ENCODE measurements at places on chromosomes 2 and 18.

GRCh38 chr18:54382733-54383252, 25.1 kb downstream of the C18orf54 start:
- no peak for DNase-seq

DNA sequence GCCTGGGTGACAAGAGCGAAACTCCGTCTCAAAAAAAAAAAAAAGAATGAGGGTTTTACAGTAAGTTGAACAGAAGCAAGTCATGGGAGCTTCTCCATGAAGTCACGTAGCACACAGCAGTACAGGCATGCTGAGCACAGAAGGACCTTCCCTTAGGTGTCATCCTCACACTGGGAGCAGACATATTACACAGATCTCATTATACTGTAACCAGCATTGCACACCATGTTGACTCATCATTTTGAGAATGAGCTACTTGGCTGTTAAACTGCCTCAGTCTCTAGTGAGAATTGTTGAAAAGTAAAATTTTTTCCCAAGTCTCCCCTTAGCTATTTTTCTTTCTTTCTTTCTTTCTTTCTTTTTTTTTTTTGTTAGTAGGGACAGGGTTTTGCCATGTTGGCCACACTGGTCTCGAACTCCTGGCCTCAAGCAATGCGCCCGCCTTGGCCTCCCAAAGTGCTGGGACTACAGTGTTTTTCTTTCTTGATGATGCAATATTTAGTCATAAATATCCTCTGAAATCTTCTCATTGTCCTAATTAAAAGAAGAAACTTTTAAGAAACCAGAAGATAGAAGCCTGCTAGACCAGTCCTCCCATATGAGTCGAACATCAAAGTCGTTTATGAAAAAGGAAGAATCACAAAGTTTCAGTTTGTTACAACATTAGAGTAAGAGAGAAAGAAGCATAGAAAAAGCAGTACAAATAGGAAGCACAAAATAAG, 37.9 kb upstream of the PPP1CB start:
- DNase-seq = no peak

GRCh38 chr2:62145478-62146100, 50.3 kb upstream of the B3GNT2 start:
- no peak for DNase-seq

DNA sequence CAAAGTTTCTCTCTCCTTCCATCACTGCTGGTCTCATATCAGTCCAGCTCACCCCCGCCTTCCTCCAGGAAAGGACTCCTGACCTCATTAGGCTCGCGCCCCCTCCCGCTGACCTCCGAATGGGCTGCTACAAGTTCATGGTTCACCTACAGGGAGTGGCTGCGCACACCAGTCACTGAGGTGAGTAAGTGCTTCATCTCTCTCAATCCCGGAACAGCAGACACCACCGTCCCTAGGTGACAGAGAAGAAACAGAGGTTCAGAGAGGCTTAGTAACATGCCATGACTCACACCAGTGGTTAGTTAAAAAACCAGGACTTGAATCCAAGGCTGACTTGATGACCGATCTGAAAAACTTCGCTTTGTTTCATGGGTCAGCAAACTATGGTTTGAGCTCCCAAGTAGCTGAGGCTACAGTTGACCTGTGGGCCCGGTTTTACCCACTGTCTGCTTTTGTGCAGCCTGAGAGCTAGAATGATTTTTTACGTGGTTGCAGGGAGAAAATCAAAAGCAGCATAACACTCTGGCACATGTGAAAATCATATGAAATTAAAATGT, 42.0 kb downstream of the ZFP36L2 start:
- DNase-seq = peak; percentile 37

DNA sequence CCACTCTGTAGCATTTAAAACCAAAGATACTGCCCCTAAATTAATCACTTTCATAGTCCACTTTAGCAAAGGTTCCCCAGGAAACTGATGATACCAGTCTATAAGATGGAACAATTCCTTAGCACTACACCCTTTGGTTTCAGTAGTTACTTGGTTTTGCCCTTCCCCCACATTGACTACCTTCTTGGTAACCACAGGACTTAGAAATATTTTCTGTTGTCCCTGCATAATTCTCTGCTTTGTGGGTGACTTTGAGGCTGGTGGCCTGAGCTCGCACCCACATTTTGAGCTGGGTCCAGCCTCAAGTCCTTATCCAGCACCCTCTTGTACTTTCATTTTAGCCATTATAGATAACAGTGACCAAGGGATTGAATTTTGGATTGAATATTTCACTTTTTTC, 23.1 kb downstream of the ELP2 start:
- DNase-seq = no peak

DNA sequence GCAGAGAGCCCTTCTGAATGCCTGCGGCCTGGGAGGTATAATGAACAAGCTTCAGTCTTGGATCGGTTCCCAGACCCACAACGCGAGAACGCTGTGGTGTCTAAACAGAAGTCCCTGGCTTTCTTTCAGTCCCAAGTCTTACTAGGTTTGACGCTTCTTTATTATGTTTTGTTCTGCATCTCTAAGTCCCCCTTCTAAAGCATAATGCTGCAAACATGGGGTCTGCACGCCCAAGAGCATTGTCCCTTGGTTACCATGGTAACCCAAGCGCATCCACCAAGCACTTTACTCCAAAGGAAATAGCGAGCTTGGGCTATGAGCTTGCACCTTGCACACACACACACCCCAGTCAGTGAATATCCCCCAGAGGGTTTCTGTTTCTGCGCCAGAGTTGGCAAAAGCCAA, 193.7 kb downstream of the INO80D start:
- no peak for DNase-seq

- no peak for DNase-seq
Measured at GRCh38 chr2:119474371-119475224, 42.9 kb downstream of the TMEM37 start.

- no peak for DNase-seq
Measured at GRCh38 chr2:130766711-130767407, 11.5 kb downstream of the AMER3 start.

DNA sequence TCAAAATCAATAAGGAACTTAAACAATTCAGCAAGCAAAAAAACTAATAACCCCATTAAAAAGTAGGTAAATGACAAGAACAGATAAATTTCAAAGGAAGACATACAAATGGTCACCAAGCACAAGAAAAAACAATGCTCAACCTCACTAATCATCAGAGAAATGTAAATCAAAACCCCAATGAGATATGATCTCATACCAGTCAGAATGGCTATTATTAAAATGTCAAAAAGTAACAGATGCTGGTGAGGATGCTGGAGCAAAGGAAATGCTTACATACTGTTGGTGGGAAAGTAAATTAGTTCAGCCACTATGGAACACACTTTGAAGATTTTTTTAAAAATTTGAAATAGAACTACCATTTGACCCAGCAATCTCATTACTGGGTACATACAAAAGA, 538.0 kb downstream of the TMX3 start:
- no peak for DNase-seq

- no peak for DNase-seq
Measured at GRCh38 chr2:100285011-100285410, 37.3 kb downstream of the LONRF2 start.

DNA sequence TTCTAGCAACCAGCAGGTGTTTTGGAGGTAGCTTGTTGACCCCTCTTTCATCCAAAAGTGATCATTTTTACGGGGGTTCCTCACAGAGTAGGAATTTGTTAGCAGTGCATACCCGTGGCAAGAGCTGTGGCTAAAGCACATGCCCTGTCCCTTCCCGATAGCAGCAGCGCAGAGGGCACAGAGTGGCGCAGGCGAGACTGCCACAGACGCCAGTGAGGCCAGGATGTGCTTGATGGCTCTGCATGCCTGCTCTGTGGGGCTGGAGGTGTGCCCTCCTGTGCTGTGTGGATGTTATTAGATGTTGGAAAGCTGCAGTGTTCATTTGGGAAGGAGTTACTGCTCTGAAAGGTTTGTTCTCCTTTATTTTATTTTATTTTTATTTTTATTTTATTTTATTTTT, 153.6 kb downstream of the FAM210A start:
- DNase-seq = no peak

GRCh38 chr2:31317396-31317795, 83.4 kb downstream of the EHD3 start:
- DNase-seq = no peak

DNA sequence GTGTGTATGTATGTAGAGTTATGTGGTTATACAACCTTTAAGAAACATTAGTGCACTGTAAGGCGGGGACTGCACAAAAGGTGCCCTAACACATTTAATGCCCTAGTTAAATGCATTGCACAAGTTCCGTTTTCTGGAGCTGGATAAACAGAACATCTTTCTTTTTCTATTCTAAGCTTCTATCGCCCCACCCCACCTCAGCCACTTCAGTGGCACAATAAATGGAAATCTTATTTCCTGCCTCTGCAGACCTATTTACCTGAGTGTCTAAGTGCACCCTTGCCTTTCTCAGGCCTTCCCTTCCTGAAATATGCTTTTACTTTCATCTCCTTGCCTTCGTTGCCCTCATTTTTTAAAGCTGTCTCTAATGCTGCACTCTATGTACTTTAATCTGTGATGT, 123.5 kb downstream of the TANC1 start:
- no peak for DNase-seq

GRCh38 chr2:177075254-177075653, 137.3 kb upstream of the HNRNPA3 start:
- DNase-seq = no peak

GRCh38 chr2:189181706-189182105, 2.1 kb upstream of the COL5A2 start:
- no peak for DNase-seq

DNA sequence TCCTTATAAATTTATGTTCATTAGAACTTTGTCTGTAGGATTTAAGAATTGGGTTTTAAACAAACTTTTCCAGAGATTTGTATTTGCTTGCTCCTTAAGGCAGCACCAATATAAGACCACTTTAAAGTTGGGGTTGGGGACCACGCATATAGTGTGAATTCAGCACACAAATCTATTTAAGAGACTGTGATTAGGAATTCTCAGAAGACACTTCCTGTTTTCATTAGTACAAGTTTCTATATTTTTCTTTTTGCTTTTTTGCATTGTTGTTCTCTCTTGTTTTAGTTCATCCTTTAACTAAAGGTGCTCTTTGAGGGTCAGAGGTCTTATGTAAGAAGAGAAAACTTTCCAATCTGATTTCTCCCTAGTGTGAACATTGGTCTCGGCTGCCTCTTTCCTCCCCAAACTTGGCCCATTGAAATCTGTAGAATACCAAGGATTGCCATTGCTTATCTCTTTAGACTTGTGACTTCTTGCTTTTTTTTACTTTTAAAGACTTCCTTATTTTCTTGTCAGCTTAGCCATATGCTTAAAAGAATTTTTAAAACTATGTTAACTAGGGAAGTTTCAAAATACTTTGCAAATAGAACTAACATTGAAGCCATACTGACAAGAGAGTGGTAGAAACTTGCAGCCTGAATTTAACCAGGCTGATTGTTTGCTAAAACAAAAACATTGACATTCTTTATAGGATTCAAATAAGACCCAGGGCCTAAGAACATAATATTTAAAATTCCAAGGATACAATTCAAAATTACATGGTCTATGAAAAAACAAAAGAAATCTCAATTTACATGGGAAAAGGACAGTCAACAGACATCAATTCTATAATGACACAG, 264.1 kb upstream of the FN1 start:
- no peak for DNase-seq
